Activated T-helper 17 cell treated with anti-CD3 and anti-CD28 coated beads, Interleukin-2, amount 50 U/mL, for 72 hours (primary cell): ENCODE measurements at places on chromosomes 7 and 10.

- no peak for ATAC-seq
Measured at GRCh38 chr7:94575646-94576045, 66.0 kb downstream of the CASD1 start.

GRCh38 chr7:107945332-107945731 lies 54.3 kb downstream of the DLD start:
- no peak for ATAC-seq

- ATAC-seq = no peak
Measured at GRCh38 chr7:52257890-52258289, 777.5 kb upstream of the POM121L12 start.

- ATAC-seq = no peak
Measured at GRCh38 chr10:128097783-128098182, 28.4 kb downstream of the MKI67 start.

DNA sequence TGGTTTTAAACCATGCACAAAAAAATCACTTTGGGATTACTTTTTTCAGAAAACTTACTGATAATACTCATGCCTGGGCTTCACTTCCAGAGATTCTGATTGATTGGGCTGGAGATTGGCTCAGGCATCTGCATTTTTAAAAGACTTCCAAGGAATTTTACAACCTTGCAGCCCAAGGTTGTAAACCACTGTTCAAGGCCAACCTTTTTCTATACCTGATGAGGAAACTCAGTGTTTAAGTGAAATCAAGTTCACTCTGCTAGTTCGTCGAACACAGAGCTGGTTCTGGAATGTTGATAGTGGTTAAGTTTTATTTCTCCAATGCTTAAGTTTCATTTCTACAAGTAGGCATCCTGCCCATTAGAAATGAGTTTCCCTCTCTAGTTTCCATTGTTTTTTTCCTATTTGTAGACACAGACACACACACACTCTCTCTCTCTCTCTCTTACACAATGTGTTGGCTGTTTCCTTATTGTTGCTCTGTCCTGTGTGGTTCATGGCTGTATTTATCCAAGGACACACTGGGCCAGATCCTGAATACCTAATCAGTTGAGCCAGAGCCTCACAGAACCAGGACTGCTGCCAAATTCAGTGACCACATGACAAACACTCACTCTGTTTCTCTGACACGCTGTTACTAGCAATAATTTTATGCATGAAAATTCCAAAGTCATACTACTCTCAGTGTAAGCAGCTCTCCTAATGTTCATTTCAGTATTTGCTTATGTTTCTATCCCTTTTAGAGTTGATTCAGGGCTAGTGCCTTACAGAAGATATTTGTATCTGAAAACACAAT lies 3.7 kb upstream of the IFIT1B start:
- no peak for ATAC-seq

- ATAC-seq = no peak
Measured at GRCh38 chr10:101444058-101444898, 90.3 kb downstream of the BTRC start.
